Activated CD4-positive, CD25-positive, alpha-beta regulatory T cell (primary cell): ENCODE measurements at places on chromosomes 11 and 22.

DNA sequence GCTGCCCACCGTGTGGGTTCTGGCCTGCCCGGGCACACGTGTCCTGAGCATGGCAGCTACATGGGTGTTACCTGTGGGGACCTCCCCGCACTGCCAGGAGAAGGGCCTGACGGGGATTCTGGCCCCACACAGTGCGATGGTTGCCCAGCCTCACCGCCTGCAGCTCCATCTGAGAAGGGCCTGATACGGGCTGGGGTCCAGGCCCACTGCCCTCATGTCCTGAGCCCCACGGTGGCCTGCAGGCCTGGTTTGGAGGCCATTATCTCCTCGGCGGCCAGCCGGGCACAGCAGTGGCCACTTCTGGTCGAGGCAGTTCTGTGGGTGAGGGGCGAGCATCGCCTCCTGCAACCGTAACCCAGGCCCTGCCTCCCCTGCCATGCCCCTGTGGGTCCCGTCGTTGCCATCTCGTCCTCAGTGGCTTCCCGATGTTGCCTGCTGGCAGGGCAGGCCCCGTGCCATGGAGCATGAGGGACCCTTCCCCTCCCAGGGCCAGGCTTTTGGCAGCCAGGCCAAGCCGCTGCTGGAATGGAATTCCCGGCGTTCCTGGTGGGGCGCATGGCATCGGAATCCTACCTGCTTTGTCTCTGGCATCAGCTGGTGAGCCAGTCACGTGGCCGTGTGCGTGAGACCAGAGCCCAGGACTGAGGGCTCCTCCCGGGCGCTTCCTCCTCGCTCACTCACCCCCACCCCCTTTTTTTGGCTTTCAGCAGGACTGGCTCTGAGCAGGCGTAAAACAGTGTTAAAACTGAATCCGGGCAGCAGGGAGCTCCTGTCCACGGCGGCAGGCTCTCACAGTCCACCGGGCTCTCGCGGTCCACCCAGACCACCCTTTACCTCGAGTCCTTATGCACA lies 71.9 kb upstream of the PPARA start:
- DNase-seq, result no peak

GRCh38 chr11:11770296-11770695 lies 71.5 kb upstream of the USP47 start:
- no peak for DNase-seq

DNA sequence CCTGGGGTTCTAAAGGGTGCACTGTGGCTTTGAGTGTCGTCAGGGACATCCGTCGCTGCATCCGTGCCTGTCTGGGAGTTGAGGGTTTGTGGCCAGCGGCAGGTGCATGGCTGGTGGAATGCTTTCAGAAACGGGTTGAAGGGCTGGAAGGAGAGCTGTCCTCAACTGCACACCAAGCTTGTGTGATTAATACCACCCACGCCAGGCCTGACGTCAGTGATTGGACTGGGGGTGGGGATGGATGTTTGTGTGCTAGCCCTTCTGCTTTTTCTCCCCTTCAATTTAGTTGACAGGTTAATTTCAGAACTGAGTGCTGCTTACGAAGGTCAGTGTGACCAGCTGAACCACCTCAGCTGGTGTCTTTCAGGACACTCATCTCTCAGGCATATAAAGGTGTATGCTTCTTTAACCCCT lies 3.2 kb upstream of the GAB2 start:
- peak; percentile 10 for DNase-seq

DNA sequence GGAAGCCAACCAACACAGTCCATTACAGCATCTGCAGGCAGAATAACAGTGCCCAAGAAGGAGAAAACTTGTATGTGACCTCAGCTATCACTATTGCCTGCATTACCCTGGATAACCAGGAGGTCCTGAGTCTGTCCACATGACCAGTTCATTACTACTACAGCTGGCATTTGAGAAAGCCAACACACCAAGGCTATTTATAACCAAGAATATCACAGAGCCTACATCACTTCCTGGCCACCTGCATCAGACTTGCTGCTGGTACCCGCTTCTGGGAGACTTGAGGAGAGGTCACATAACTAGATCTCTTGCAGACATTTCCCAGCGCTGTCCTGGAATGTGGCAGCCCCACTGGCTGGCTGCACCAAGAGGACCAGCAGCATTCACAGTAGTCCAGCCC lies 11.1 kb upstream of the OR56B4 start:
- DNase-seq, result no peak

- no peak for DNase-seq
Observed at GRCh38 chr22:30423301-30423958, 2.1 kb upstream of the MTFP1 start.

DNA sequence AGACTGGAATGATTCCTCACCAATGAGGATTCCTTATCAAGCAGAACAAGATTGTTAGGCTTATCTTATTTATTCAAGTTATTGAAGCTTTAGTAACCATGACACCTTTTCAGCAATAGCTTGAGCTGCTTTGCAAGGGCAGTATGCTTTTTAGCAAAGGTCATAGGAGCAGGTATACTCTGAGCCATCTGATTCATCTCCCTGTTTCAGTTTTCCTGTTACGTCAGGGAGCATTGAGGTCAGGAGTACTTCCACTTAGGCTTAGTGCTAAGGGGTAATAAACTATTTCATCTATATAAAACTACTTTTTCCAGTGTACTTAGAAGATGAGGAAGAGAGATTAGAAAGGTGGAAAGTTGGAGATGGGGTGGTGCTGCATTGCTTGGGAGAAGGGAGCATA lies 17.7 kb upstream of the ANKRD42 start:
- DNase-seq, result no peak

DNA sequence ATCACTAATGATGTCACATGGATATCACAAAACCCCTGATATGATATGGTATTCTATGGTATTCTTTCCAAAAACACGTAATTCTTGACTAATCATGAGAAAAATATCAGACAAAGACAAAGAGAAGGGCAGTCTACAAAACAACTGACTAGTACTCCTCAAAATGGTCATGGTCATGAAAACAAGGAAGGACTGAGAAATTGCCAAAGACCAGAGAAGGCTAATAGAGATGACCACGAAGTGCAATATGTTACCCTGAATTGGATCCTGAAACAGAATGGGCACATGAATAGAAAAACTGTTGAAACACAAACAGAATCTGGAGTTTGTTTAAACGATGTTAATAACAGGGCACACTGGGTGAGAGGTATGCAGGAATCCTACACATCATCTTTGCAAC lies 10.2 kb downstream of the CKAP5 start:
- DNase-seq, result no peak

GRCh38 chr22:19824212-19824925 lies 30.3 kb downstream of the GNB1L start:
- DNase-seq, result no peak

DNA sequence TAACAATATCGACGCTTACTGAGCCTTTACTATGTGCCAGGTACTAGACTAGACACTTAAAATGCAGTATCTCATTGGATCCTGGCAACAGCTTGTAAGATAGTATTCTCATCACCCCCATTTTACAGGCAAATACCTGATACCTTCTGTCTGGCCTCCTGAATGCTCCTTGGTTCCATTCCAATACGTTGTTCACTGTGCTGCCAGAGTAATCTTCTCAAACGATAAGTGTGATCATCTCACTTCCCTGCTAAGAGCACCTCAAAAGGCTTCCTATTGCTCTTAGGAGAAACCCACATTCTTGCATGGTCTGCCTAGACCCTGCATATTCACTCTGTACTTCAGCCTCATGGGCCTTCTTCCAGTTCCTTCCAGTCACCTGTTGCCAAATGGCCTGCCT lies 1.3 kb upstream of the NRIP3 start:
- DNase-seq, result no peak

DNA sequence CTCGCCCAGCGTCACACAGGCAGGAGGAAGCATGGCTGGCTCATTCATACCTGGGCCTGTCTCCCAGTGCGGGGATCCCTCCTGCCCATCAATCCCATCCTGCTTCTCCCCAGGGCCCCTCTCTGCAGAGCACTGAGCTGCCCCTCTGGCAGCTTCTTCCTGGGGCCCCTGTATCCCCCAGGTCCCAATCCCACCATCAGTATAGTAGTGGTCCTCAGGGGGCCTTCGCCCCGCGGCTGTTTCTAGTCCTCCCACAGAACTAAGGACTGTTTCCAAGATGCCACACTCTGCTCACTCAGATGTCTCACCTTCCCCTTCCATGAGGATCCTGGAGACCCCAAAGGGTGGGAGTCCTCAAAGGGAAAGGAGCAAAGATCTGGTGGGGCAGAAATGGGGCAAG lies 97.6 kb downstream of the PDE2A start:
- no peak for DNase-seq

GRCh38 chr22:31841078-31841827 lies 87.4 kb downstream of the DEPDC5 start:
- no peak for DNase-seq

GRCh38 chr11:42773729-42774128 lies 538.1 kb upstream of the API5 start:
- DNase-seq, result no peak

- no peak for DNase-seq
Observed at GRCh38 chr22:46965555-46966494, 203.4 kb downstream of the TBC1D22A start.

- no peak for DNase-seq
Observed at GRCh38 chr11:1205121-1205986, 17.5 kb upstream of the MUC5B start.

GRCh38 chr11:131744847-131745246 lies 374.4 kb downstream of the NTM start:
- no peak for DNase-seq

DNA sequence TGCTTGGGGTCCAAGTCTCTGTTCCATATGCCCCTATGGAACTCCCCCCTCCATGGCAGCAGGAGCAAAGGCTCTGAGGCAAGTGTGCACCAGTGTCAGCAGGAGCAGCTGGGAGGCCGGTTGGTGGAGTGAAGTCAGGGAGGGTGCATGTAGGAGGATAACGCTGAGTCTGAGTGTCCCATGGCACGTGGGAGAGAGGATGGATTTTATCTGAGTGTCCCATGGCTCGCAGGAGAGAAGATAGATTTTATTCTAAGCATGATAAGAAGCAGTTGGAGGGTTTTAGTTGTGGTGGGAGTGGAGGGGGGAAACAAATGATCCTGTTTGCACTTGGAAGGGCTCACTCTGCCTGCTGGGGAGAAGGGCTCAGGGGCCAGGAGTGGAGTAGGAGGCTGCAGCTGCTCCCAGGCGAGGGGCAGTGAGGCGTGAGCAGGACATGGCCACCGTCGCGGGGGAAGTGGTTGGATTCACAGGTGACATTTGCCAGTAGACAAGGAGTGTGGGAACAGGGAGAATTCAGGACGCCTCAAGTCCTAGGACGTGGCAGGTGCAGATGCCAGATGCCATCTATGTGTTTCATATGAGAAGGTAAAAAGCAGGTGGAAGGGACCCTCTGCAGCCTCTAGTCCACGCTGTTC lies 33.6 kb upstream of the PARVG start:
- no peak for DNase-seq

DNA sequence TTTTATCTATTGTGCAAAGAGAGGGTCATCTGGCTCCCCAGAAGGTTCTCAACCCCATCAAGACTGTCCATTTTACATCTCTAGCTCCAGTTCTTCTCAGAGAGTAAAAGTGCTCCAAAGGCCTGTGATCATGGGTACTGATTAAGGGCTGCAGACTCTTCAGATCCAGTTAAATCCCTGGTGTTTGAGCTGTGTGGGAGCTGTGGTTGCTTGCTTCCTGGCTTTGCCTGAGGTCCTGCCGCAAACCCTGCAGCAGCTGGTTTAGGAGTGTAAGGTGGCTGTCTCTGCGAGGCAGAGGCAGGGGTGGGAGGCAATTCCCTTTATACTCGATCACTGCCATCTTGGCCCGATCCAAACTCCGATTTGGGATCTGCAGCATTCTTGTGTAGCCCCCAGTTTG lies 1.2 kb downstream of the MRPL17 start:
- no peak for DNase-seq

GRCh38 chr22:44279069-44279360 lies 33.7 kb downstream of the SHISAL1 start:
- DNase-seq, result no peak

DNA sequence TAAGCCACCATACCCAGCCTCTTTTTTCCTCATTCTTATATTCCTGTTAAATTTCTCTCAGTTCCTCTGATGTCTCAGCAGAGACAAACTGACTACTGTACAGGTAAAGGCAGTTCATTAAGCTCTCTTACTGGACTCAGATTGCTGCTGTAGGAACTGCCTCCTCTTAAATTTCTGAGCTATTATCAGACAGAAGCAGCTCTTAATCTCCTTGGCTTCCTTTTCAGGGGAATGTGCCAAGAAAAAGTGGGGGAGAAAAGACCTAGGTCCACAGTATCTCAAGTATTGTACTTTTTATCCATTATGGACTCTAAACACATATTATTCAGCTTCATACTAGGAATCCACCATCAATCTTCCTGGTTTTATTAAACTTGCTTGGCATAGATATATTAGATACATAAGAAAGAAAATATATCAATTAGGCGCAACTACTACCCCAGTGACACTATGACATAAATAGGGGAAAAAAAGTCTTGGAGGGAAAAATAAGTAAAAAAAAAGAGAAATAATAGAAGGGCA lies 26.1 kb downstream of the MRTFA start:
- DNase-seq, result no peak

DNA sequence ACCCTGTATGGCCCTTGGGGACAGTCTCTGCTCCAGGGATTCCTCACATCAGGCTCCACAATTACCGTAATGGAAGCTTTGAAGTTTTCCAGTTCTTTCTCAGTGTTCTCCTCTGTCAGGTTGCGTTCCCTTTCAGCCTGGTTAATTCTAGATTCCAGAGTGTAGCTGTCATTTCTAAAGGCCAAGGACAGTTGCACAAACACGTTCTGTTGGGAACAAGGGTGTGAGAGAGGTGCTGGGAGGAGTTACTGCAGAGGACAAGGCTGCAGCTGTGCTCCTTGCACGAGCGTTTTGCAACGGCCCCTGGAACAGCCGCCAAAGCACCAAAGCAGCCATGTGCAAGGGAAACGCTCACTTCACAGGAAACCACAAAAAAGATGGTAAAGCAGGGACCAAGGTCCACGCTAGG lies 35.9 kb upstream of the LYVE1 start:
- DNase-seq, result no peak

GRCh38 chr11:117816846-117817367 lies 7.6 kb downstream of the FXYD2 start:
- DNase-seq, result no peak
